ENCODE measurements at places on chromosomes 12 and 14.

DNA sequence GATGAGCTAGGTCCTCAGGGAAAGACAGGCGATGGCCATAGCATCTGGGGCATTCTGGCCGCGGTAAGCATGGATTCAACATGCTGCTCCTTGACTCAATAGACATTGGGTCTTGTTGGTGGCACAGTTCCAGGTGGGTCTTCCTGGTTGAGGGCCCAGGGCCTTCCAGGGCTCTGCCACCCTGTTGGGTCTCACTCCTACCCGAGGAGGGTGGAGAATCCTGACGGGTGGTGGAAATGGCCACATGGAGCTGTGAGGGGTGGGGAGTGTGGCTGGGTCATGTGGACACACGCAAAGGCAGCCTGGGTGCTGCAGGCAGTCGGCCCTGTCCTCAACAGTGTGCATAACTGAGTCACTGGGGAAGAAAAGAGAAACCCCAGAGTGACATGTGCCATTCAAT, 148.1 kb downstream of the KIF26A start:
- no peak for DNase-seq

GRCh38 chr14:80762641-80763228, 178.8 kb downstream of the CEP128 start:
- DNase-seq: no peak

DNA sequence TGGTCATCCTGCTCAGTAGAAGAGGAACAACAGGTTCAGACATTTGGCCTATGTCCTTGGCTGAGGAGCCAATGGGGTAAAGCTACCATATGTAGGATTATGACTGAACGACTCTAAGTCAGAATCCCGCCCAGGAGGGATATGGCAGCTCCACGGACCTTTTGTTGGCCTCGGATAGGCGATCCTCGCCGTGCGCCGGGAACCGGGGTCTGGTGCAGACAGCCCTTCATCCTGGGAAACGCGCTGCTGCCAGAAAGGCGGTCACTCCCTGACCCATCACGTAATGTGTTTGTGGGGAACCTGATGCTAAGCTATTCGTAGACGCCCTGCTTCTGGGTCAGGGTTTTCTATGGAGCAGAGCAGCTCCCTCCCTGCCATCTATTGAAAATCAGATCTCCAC, 178.9 kb upstream of the ALG10B start:
- no peak for DNase-seq

DNA sequence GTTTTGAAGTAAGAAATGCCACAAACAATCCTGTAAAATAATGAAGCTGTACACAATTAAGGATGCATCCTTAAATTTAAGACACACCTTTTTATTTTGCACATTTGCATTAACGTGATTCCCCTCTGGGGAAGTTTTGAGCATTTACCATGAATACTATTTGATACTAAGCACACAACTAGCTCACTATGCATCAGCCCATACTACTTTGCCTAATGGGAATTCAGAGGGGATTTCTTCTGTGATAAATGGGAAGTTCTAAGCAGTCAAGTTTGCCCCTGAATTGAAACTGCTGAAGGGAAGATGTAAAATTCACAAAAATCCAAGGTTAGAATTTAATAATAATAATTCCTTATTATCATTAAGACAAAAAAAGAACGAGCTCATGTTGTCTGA, 27.4 kb downstream of the SINHCAF start:
- DNase-seq: no peak

GRCh38 chr14:93744876-93745275, 43.4 kb downstream of the PRIMA1 start:
- DNase-seq: no peak

DNA sequence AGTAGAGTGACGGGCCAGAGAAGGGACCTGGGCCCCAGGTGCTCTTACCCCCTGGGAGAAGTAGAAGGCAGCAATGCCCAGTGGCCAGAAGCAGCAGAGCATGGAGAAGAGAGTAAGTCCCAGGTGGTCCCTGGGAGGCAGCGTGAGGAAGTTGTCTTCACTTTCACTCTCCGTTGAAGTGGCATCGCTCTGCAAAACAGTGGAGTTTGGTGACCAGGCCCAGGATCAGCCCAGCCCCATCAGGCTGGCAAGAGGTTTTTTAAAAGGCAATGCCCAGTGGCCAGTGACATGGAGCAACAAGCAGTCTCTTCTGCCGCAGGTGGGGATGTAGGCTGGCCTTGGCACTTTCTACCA, 18.2 kb downstream of the SYNDIG1L start:
- no peak for DNase-seq

GRCh38 chr12:49121047-49121696, 10.0 kb downstream of the TUBA1B start:
- DNase-seq: peak; percentile 40

GRCh38 chr14:34049790-34050189, 98.9 kb upstream of the EGLN3 start:
- DNase-seq: no peak

DNA sequence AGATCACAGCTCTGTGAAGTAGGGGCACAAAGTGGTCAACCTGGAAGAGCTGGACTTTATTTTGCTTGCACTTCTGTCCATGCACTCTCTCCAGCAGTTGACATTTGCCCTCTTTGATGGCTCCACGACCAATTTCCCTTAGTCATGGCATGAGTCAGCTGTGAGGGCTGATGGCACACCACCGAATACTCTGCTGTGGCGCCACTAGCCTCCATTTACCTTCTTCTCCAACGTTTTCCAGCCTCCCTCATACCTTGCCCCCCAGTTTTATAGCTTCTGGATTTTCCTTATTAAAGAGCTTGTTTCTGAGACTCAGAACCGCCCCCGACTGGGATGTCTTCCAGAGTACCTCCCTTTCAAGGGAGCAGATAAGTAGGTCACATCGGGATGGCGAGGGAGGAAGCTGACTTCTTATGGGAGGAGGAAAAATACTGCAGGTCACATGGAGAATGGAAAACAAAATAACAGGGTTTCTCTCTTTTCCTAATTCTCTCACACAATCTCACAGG, 17.6 kb downstream of the NINJ2 start:
- DNase-seq: no peak

DNA sequence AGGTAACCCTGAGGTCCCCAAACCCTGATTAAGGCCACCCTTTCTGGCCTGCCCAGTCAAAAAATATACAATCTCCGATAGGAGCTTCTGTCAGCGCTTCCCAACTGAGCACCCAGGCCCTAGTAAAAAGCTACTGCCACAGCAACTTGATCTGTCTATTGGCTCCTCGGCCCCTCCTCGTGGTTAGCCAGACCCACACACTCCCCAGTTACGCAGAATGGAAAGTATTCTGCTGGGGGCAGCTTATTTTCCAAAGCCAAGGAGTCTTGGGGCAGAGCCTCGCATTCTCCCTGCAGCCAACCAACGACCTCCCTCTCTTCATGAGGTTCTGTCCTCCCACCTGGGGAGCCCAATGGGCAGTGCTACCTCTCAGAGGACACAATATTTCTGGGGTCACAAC, 32.1 kb downstream of the FMNL3 start:
- DNase-seq: no peak

- DNase-seq: peak; percentile 69
Observed at GRCh38 chr12:11729008-11729407, 79.5 kb downstream of the ETV6 start.

- DNase-seq: no peak
Observed at GRCh38 chr12:111186347-111186746, 182.5 kb downstream of the PHETA1 start.

GRCh38 chr12:42097971-42098370, 46.7 kb downstream of the GXYLT1 start:
- DNase-seq: no peak

- no peak for DNase-seq
Observed at GRCh38 chr12:50246873-50247612, 36.3 kb downstream of the LIMA1 start.

GRCh38 chr12:26751179-26751578, 81.8 kb downstream of the ITPR2 start:
- no peak for DNase-seq

GRCh38 chr12:75553836-75554555, 42.6 kb upstream of the KRR1 start:
- peak; percentile 15 for DNase-seq

- DNase-seq: no peak
Observed at GRCh38 chr12:88546853-88547252, 33.4 kb downstream of the KITLG start.

DNA sequence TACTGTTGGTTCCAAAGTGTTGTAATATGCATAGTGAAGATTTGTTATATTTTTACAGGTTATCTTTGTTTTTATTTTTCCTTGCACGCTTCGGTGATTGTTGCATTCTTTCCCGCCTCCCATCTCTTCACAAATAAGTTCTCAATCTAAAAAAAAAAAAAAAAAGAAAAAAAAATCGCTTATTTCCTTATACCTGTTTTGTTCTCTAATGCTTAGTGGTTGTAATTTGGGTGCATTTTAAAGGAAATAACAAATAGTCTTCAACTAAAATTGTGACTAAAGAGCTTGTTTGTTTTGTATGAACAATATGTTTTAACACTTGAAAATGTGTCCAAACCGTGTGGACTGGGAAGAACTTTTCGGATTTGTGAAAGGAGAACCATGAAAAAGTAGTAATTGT, 1.5 kb downstream of the CAND1 start:
- DNase-seq: no peak

- no peak for DNase-seq
Observed at GRCh38 chr12:23049180-23049579, 424.2 kb downstream of the ETNK1 start.

DNA sequence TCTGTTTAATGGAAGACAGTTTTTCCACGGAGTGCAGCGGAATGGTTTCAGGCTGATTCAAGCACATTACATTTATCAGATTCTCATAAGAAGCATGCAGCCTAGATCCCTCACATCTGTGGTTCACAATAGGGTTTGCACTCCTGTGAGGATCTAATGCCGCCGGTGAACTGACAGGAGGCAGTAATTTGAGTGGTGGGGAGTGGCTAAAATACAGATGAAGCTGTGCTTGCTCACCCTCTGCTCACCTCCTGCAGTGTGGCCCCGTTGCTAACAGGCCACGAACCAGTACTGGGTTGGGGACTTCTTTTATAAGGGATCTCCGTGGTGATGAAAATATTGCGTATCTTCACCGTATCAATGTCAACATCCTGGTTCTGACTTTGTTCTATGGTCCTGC, 107.8 kb downstream of the OTX2 start:
- no peak for DNase-seq

DNA sequence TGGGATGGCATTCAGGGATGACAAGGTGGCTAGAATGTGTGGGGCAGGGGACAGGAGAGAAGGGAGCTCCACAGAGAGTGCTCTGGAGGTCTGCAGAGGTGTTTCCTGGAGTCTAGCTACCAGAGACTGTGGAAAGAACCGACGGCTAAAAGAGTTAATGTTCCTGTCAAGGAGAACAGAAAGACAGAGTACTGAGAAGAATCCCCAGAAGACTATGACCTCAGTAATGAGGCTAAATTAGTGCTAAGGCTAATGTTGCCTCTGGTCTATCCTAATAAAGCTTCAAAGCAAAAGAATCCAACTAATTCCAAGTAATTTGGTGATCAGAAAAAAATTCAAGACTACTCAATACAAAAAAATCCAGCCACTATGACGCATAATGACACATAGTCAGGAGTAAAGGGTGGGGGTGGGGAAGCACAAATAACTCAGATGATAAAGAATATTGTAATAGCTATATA, 44.7 kb downstream of the FERMT2 start:
- no peak for DNase-seq

GRCh38 chr12:14846042-14846587, 2.8 kb upstream of the ART4 start:
- no peak for DNase-seq

GRCh38 chr12:92595663-92596062, 107.1 kb upstream of the PLEKHG7 start:
- no peak for DNase-seq

GRCh38 chr14:97120204-97120603, 323.0 kb downstream of the VRK1 start:
- DNase-seq: no peak

GRCh38 chr12:10243818-10244520, 31.3 kb downstream of the GABARAPL1 start:
- no peak for DNase-seq

DNA sequence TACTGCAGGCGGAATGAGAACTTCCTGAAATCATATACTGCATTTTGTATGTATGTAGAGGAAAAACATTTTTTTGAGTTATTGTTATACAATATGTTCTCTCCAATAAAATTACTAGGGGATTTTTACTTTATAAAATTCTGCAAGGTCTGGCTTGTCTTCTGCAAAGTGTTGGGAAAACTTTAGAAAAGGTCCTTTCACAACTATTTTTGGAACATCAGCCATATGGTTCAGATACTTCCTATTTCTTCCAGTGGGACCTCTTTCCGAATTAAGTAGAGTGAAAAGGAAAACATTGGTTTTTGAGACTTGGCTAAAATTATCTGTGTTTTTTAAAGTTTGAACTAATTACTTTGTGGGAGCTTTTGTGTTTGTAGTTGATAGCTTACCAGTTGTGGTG, 52.7 kb downstream of the DAAM1 start:
- DNase-seq: no peak

- DNase-seq: peak; percentile 64
Observed at GRCh38 chr12:75184516-75184915, 25.1 kb downstream of the KCNC2 start.

DNA sequence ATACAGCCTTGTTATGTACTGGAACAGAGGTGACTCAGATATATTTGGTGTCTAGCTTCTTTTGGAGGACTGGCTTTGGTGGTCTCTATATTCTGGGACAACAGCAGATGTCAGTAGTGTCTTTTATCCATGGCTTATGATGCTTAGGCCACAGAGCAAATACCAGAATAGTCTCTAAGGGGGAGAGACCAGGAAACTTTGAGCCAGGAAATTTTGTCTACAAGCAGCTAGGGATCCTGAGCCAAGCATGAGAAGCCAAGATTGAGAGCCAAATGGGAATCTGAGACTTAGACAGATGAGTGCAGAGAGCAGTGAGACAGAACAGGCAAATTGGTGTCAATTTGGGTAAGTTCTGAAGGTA, 28.4 kb upstream of the PTPRR start:
- no peak for DNase-seq

GRCh38 chr14:71524320-71524982, 407.8 kb upstream of the RGS6 start:
- no peak for DNase-seq

DNA sequence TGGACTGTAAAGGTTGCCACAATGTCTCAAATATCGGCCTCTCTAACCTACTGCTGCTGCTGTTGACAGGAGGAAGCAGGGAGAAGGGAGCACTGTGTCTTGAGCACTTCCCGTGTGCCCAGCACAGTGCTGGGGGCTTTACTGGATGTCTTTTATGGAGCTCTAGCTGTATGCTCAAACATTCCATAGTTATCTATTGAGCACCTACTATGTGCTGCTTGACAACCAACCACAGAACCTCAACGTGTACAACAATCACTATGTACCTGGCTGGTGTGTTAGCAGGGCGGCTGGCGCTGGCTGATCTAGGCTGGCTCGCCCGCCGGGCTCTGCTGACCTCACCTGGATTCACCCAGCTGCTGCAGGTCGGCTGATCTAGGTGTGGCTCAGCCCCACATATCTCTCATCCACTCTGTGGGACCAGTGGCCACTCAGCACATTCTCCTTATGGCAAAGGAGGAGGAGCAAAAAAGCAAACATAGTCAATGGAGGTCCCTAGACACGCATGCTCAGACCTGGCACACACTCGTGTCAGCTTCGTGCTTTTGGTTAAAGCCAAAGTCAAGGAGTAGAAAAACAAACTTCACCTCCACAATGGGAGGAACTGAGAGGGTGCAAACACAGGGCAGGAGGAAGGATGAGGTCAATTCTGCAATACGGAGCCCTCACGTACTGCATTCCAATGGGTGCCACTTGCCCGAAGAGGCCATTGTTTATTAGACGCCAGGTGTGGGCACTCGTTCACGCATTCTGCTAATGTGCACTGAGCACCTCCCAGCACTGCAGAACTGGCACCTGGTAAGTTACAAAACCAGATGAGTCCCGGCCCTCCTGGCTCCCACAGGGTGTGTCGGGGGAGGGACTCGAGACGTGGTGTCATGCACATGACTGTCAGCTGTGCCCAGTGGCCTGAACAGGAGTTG, 147.2 kb downstream of the SCARB1 start:
- peak; percentile 92 for DNase-seq

Measured in NCI-H1417 (cell line).